ENCODE measurements at places on chromosomes 1 and 21. TPM values are rescaled to one million over a fixed set of nuclear protein-coding genes. Genes with fewer than 3 reads are reported as not detected.

GRCh38 chr1:107138166-107138565 lies 2.7 kb upstream of the NTNG1 start:
- DNase-seq, result no peak

GRCh38 chr21:17576080-17576835 lies 36.4 kb downstream of the BTG3 start:
- no peak for DNase-seq

The RSRP1 gene
- 101 TPM for total RNA-seq

DNA sequence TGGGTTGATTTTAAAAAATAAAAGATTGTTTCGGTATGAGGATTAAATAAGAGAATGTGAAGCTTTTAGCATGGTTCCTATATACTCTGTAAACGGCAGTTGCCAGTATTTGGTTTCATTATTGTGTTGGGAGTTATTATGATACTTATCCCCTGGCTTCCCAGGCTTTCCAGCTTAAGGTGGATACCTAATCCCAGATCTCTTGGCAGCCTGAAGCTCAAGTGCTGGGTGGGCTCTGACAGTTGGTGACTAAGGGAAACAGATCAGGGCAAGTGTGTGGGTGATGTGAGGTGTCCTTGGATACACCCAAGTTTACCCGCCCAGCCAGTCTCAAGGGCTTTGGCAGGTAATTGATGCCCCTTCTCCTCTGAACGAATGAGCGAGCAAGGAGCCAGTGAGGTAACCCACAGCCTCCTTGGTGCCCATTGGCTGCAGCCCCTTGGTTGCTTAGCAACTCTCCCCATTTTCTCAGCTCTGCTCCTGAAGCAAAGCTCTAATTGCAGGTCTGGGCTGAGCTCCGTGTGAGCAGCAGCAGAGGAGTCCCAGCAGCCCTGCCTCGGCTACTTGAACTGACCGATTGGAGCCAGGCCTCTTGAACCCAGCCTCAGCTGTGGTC lies 6.1 kb downstream of the IPO13 start:
- DNase-seq, result no peak

The SLC1A7 gene
- total RNA-seq, result not detected

- no peak for DNase-seq
Measured at GRCh38 chr1:178354816-178355215, 141.9 kb downstream of the CLEC20A start.

- DNase-seq, result no peak
Measured at GRCh38 chr21:45865106-45865835, 116.3 kb upstream of the COL6A1 start.

- no peak for DNase-seq
Measured at GRCh38 chr1:112356765-112357164, 39.2 kb upstream of the CTTNBP2NL start.

The UMODL1 gene
- not detected for total RNA-seq

DNA sequence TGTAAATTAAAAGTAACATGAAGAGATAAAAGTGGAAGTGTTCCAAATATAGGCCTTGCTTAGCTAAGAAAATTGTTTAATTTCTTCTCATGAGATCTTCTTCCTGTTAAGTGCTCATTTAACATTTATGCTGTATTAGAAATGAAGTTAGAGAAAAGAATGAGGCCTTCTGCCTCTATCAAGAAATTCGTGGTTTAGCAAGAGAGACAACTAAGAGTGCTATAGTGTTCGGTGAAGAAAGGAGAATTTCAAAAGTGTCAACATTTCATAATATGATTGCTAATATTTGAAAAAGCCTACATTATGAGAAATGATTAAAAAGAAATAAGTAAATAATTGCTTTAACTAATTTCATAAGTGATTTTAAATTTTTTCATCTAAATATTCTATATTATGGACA lies 18.8 kb upstream of the MNDA start:
- DNase-seq, result no peak

DNA sequence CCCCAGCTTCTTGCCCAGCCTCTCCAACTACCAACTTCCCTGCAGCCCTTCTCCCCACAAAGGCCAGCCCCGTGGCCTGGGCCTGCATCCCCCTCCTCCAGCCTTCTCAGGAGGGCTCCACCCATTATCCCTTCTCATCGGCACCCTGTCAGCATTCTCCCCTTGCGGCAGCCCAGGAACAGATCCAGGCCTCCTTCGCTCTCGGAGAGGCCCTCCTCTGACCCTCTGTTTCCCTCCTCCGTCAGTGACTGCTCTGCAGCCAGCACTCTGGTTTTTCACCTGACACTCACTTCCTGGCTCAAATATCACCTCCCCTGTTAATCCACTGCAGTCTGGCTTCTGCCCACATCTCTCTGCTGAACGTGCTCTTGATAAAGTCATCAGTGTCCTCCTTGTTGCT lies 17.5 kb downstream of the ADGRB2 start:
- DNase-seq, result no peak

The KRTCAP2 gene
- 129 TPM for total RNA-seq

- DNase-seq, result no peak
Measured at GRCh38 chr1:118325550-118326225, 140.7 kb upstream of the SPAG17 start.

GRCh38 chr21:44486302-44486701 lies 31.0 kb downstream of the LRRC3 start:
- no peak for DNase-seq

DNA sequence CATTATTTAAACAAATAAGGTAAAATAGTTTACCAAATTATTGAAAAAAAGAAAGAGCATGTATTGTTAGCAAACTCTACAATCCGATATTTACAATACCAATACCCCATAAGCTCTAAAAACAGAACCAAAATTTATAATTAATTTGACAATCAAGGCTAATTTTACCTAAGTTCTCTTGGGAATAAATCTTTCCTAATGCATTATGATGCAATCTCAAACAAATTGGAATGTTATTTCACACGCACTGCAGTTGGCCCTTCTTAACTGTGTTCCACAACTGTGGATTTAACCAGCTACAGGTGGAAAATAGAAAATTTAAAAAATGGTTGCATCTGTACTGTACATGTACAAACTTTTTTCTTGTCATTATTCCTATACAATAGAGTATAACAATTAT lies 300.1 kb downstream of the BRINP3 start:
- DNase-seq, result no peak

DNA sequence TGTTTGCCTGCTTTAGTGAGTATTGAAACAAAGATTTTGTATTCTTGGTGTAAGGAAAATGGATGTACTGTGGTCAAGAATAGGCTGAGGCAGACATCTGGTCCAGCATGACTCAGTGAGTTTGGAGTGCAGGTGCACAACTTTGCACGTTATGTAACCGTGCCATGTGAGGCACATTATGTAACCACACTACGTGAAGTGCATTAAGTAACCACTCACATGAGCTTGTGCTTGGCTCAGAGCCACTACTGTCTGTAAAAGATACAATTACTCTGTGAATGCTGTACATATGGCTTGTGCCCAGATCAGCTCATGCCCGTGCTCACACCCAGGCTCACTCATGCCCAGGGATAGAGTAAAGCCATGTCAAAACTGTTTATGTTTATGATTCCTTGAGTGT lies 216.8 kb downstream of the CTH start:
- no peak for DNase-seq

The TMPRSS2 gene
- not detected for total RNA-seq

- no peak for DNase-seq
Measured at GRCh38 chr1:94081566-94082344, 39.2 kb downstream of the ABCA4 start.

- no peak for DNase-seq
Measured at GRCh38 chr1:15992582-15993500, 11.2 kb upstream of the SRARP start.

- DNase-seq, result no peak
Measured at GRCh38 chr1:17690906-17691634, 64.1 kb upstream of the ACTL8 start.

GRCh38 chr1:206589206-206589605 lies 23.1 kb downstream of the EIF2D start:
- DNase-seq, result no peak

DNA sequence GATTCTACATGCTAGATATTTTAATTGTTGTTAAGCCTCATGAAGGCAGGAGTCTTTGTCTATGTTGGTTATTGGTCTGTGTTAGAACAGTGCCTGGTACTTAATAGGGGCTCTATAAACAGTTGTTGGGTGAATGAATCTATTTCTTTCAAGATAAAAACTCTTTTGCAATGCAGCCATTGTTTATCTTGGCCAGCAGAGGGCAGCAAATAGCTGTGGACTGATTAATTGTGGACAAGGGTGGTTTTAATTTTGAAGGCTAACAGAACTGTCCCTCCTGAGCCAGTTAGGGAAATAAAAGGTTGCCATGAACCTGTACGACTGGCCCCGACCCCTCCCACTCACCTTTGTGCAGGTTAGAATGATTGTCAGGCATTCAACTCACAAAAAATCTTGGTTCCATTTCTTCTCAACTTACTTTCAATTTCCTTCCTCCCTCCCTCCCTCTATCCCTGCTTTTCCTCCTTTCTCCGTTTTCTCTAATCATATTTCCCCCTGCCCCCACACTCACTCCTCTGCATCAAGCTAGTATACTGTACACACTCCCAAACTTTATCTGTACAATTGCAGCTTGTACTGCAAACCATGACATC lies 66.3 kb upstream of the DIRAS3 start:
- DNase-seq, result peak; percentile 67

GRCh38 chr1:226512076-226512728 lies 36.4 kb upstream of the STUM start:
- no peak for DNase-seq

- DNase-seq, result no peak
Measured at GRCh38 chr1:47756411-47756810, 240.8 kb downstream of the TRABD2B start.

The ACTL8 gene
- 0.12 TPM for total RNA-seq

- DNase-seq, result no peak
Measured at GRCh38 chr1:164641353-164641730, 82.4 kb downstream of the PBX1 start.

- DNase-seq, result no peak
Measured at GRCh38 chr1:227155004-227155403, 163.3 kb downstream of the CDC42BPA start.

The SSU72 gene
- 91.6 TPM for total RNA-seq

GRCh38 chr1:229218612-229219025 lies 52.3 kb upstream of the RAB4A start:
- no peak for DNase-seq

DNA sequence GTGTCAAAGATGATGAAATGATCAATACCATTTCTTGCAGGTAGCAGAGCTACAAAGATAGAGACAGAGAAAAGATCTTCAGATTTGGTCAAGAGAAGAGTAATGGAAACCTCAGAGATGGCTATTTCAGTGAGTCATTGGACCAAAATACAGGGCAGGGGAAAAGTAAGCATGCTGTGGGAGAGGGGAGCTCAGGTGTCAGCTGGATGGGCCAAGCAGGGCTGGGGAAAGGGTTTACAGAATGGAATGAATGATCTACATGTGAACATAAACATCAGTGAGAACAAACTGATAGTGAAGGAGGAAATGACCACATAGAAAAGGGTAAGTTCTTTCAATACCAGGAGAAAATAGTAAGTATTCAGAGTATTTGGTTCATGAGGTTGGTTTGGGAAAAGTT lies 61.4 kb upstream of the CNN3 start:
- DNase-seq, result no peak

DNA sequence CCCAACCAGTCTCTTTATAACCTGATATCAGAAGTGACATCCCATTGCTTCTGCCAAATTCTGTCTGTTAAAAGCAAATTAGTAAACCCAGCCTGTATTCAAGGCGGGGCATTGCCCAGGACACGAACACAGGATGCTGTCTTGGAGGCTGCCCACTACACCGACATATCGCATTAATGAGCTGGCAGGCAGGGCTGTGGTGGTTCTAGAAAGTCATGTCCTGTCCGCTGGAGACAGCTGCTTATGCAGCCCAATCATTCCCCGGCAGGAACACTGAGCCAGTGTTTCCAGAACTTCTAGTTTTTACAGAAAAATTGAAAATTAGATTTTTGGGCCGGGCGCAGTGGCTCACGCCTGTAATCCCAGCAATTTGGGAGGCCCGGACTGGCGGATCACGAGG lies 19.3 kb downstream of the C1orf167 start:
- no peak for DNase-seq

DNA sequence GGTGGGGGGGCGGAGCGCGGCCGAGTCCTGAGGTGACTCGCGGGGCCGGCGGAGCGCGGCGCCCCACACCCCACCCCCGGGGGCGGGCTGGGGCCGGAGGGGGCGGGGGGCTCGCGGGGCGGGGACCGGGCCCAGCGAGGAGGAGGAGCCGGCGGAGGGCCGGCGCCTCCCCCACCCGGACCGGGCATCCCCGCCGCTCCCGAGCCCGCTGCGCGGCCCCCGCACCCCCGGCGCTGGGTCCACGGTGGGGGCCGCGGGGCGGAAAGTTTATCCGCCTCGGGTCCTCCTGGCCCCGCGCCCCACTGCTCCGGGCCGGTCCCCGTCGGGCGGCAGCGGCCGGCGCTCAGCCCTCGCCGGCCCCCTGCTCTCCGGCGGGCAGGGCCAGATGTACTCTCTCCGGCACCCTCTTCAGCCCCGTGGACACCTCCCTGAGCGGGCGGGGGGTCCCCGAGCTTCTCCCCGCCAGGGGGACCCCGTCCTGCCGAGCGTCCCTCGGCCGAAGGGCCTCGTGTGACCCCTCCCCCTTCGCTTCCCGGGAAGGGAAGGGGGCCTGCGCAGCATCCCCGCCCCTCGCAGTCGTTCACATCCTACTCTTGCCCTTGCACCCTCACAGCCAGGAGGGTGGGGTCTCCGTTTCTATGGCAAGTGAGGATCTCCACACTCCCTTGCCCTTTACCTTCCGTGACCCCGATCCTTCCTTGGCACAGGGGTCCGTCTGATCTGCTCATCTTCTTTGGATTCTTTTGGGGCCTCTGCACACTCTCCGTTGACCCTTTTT lies 663 bp downstream of the CAMTA1 start:
- peak; percentile 20 for DNase-seq

- no peak for DNase-seq
Measured at GRCh38 chr1:191618181-191618580, 540.1 kb upstream of the RGS18 start.

DNA sequence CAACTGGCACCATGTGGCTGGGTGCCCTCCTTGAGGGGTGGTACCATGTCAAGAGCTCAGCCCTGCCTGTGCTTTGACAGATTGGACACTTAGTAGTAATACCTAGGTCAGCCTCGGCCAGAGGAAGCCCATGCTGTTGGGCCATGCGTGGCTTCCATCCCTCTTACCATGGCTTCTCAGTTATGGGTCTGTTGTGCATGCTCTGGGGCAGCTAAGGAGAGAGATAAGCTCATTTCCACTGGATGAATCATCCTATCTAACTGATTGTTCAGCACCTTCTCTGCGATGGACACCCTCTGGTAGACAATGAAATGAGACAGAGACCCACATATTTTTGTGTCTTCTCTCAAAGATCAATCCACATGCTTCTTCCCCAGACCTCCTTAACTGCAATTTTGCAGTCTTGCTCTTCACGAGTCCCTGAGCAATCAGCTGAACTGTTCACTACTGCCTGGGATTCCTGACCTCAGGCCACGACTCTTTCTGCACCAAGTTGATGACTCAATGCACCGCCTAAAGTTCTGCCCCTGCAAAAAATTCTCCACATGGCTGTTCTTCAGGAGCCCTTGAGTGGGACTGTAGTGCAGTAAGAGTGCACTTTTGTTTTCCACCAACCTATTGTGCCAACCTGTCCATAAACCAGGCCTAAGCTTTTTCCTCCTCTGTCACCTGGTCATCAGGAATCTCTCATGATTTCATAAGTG lies 6.9 kb upstream of the TRIM62 start:
- DNase-seq, result no peak
